Fibroblast of skin of left biceps (primary cell): ENCODE measurements at places on chromosomes 3 and 15.

DNA sequence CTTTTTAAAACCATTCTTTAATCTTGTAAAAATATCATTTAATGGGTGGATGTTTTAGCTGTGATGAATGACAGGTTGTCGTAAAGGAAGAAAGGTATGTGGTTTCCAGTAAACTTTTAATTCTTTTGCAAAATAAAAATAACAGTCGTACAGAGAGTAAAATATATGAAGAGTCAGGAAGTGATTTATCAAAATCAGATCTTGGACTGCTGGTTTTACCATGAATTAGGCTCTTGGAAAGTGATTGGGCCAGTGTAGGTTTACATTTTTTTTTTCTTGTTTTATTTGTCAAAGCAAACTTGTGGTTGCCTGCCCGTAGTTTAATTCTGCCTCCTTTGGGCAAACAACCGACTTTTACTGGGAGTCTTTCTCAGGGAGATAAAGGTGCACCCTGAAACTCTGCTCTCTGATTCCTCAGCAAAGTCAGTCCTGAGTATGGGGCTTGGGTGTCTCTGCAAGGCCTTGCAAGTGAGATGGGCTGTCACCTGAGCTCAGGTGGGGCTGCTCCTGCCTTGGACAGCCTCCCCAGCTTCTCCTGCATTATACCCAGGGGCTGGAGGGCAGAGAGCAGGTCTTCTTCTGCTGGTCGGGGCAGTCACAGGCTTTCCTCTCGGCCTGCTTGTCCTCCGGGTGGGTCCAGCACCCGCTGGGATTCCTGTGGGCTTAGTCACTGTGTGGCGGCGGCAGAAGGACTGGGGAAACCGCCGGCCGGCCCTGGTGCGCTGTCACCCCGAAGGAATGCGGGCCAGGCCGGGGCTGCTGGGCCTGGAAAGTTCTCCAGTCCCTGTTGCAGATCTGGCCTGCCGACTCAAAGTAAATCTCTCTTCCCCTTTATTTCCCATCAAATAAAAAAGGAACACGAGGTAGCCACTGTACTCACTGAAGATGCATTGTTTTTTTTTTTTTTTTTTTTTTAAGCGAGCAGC, 79.0 kb downstream of the IGF1R start:
- peak; percentile 84 for DNase-seq

GRCh38 chr3:151309566-151309965, 7.1 kb downstream of the GPR87 start:
- DNase-seq, result no peak

- DNase-seq, result no peak
Observed at GRCh38 chr15:49530092-49530491, 90.5 kb downstream of the FAM227B start.

DNA sequence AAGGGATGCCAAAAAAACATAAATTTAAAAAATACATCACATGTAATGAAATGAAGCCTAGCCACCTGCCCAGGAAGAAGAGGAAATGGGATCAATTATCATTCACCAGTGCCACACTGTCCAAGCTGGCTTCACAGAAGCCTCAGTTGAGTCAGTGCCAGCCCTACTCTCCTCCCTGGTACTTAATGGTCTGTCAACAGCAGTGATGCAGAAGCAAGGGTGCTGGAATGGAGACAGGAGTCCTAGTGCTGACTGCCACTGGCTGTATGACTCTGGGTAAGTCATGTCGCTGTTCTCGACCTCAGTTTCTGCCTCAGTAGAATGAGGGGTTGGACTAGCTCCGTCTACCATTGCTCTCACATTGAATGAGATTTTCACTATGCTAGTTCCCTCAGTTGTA, 78.5 kb upstream of the LARS2 start:
- no peak for DNase-seq

- DNase-seq, result no peak
Observed at GRCh38 chr15:61524086-61524485, 295.0 kb upstream of the RORA start.

DNA sequence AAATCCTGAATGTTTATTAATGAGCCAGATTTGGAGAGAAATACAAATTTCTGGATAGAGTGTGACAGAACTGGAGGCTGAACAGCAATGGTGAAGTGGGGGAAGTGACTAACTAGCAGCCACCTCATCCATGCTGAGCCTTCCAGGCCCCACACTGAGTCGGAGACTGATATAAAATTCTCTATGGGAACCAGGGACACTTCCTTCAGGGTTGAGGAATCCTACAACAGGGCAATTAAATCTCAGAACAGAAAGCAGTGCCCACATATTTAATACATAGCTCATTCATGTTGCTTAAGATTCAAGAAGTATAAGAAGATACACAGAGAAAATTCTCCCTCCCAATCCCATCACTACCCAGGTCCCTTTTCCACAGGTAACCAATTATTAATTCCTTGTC, 49.3 kb downstream of the HACD2 start:
- DNase-seq, result no peak

DNA sequence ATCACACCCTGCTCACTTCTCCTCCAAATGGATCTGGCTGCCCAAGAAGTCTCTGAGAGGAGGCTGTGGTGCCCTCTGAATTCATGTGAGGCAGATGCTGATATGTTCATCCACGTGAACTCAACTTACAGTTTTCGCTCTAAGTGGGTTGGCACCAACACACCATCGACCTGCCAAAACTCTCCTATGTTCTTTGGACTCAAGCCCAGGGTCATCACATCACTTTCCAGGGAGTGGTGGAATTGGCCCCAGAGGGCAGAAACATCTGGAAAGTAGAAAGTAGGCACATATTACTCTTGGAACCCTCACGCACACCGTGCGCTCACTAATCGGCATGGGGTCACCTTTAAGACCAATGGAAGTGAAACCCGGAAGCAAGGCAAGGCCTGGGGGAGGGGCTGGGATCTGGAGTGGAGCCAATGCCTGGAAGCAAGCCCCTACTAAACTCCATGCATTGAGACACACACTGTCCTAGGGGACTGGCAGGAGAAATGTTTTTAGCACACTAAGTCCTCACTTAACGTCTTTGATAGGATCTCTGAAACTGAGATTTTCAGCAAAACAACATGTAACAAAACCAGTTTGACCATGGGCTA, 41.4 kb downstream of the SSUH2 start:
- DNase-seq, result no peak
